ENCODE measurements at places on chromosomes 7 and 10.

- no peak for DNase-seq
Observed at GRCh38 chr7:74027683-74028320, at the start of gene ELN. Gene ELN, plus strand, starts transcription at chr7:74028173. Its CDS starts 15 bp downstream, at chr7:74028188.

DNA sequence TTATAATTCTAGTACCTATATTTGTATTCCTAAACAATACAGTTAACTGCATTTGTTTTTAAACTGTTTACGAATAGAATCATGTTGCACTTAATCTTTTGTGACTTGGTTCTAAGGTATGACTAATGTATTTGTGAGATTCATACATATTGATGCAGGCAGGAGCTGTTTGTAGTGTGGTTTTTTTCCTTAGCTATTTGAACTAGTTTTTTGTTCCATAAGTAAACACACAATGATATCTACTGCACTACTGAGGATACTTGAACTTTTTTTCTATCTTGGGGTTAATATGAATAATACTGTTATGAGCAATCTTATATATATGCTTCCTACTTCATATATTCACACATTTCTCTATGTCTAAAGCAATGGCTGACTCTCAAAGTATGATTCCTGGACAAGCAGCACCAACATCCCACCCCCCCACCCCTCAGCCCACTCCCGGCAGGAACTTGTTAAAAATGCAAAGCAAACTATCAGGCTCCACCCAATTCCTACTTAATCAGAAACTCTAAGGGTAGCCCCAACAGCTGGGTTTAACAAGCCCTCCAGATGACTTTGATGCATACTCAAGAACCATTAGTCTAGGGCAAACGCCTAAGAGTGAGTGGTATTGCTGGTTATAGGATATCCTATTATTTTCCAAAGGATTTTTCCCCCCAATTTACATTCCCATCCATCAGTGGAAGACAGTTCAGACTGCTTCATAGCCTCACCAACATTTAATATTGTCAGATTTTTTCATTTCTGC is 25.8 kb downstream of the BRAF start:
- no peak for DNase-seq

GRCh38 chr10:17257466-17258321 is 29.7 kb downstream of the VIM start:
- peak; percentile 44 for DNase-seq

DNA sequence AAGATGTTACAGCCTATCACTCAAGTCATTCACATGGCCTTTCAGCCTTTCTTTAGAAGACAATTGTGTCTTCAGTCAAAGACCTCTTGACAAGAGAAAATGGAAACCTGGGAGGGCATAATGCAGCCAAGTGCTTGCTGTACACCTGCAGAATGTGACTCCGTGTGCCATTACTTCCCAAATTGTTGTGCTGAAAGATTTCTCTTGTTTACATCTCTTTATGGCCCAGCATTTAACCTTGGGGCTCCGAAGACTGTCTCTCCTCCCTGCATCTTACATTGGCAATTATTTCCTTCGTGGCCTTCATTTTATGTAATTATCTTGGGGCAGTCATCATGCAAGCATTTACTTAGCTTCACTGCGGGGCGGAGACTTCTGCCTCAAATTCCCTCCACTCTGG is 287.0 kb downstream of the TCF7L2 start:
- no peak for DNase-seq

- DNase-seq = no peak
Observed at GRCh38 chr10:127344346-127344745, 148.0 kb upstream of the INSYN2A start.

- no peak for DNase-seq
Observed at GRCh38 chr7:84110400-84110799, 84.2 kb downstream of the SEMA3A start.

- DNase-seq = no peak
Observed at GRCh38 chr7:127194571-127194970, 58.2 kb downstream of the GRM8 start.

GRCh38 chr10:851901-852300 is 79.6 kb downstream of the LARP4B start:
- peak; percentile 34 for DNase-seq

DNA sequence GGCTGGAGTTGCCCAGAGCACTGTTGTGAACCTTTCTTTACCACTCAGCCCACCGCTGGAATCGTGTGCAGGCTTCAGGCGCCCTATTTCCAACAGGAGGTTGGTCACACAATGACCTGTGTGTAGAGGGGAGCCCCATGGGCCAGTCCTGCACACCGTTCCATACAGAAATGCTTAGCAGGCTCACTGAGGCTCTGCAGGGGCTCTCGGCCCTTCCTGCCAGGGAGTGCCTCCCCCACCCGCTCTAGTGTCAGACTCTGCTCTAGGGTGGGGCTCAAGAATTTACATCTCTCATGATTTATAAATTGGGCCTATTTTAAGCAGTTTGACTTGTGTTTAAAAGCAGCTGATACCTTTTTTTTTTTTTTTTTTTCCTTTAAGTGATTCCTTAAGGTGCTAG is 42.0 kb downstream of the SHH start:
- no peak for DNase-seq

GRCh38 chr7:78083476-78084120 is 285.0 kb downstream of the PHTF2 start:
- no peak for DNase-seq

GRCh38 chr7:156612930-156613329 is 27.6 kb upstream of the RNF32 start:
- DNase-seq = no peak

GRCh38 chr10:11387044-11387443 is 224.4 kb downstream of the USP6NL start:
- DNase-seq = no peak

- no peak for DNase-seq
Observed at GRCh38 chr10:129707406-129708388, 240.7 kb downstream of the MGMT start.

DNA sequence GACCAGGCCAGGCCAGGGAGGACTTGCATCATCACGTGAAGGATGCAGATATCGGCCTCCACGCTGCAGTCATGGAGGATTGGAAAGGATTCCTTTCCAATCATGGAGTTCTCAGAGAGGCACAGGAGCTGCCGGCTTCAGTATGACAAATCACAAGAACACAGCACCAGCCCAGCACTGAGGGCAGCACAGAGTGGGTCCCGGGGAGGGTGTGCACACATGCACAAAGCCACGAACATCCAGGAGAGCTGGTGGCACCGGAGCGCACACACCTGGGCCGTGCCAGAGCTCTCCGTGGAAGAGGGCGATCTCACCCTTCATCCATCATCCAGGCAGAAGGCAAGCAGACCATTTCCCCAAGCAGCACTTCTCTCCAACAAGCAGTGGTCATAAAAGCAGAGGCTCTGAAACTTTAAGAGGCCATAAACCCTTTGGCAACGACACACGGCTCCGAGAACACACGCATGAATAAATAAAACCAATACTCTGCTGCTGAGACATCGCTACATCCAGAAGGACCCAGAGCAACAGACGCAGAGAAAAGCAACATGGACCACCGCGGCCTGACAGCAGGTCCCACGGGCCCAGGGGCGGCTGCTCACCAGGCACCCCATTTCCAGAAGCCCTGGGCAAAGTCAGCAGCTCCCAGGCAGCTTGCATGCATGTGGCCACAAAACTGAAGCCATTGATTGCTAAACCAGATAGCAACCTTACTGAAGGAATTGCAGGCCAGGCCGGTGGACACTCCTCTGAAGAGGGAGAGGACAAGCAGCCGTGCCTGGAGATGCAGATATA is 180.8 kb downstream of the USP6NL start:
- DNase-seq = no peak

DNA sequence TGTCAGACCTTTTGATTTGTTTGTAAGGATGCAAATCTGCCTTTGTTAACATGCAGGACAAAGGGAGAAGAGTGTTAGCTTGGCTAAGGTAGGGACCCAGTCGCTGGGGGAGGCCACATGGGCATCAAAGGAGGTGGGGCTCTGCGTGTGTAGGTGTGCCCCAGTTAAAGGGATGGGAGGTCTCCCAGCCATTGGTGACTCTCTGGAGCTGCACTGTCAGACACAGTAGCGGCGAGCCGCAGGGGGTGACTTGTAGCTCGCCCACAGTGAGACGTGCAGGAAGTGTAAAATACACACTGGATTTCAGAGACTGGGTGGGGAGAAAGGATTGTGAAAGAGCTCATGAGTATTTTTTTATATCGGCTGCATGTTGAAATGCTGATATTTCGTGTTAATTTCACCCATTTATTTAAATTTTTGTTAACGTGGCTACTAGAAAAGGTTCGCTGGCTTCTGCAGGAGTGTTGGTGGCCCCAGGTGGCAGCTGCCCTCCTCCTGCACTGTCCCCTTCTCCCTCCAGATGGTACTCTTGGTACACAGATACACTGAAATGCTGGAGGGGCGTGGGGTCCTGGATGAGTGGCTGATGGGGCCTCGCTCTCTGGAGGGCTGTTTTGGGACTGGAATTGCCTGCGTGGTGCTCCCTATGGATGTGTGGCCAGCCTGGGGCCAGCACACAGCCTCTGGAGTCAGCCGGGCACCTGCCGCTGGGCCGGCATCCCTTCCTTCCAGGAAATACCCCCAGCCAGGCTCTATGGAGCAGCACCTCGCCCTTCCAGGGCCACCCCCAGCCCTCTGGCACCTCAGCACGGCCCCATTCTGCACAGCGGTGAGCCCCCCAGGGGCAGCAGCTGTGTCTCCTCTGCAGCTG is 59.2 kb downstream of the LHPP start:
- no peak for DNase-seq

GRCh38 chr10:22445495-22445894 is 100.2 kb downstream of the SPAG6 start:
- no peak for DNase-seq

DNA sequence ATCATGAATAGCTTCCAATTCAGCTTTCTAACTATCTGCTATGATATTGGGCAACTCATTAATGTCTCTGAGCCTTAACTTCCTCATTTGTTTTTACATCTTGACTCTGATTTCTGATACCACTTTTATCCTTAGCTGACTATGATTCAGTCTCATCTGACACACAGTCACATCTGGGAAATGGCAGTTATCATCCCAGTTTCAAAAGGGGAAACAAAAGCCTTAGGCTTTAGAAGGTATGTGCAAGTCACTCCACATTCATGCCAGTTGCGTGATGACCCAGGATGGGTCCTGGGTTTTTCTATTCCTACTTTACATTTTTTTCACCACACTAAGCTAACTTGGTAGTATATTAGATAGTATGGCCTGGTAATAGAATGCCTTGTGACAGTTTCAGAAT is 12.7 kb downstream of the SCIN start:
- DNase-seq = no peak

GRCh38 chr7:36925207-36925606 is 200.9 kb upstream of the AOAH start:
- DNase-seq = no peak

DNA sequence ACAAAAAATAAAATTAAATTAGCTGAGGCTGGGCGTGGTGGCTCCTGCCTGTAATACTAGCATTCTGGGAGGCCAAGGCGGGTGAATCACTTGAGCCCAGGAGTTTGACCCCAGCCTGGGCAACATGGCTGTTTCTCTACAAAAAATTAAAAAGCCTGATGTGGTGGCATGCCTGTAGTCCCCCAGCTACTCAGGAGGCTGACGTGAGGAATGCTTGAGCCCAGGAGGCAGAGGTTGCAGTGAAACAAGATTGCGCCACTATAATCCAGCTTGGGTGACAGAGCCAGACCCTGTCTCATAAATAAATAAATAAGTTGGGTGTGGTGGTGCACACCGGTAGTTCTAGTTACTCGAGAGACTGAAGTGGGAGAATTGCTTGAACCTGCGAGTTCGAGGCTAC is 65.1 kb downstream of the GNA12 start:
- no peak for DNase-seq

- DNase-seq = no peak
Observed at GRCh38 chr7:105648561-105649401, 67.5 kb upstream of the EFCAB10 start.

DNA sequence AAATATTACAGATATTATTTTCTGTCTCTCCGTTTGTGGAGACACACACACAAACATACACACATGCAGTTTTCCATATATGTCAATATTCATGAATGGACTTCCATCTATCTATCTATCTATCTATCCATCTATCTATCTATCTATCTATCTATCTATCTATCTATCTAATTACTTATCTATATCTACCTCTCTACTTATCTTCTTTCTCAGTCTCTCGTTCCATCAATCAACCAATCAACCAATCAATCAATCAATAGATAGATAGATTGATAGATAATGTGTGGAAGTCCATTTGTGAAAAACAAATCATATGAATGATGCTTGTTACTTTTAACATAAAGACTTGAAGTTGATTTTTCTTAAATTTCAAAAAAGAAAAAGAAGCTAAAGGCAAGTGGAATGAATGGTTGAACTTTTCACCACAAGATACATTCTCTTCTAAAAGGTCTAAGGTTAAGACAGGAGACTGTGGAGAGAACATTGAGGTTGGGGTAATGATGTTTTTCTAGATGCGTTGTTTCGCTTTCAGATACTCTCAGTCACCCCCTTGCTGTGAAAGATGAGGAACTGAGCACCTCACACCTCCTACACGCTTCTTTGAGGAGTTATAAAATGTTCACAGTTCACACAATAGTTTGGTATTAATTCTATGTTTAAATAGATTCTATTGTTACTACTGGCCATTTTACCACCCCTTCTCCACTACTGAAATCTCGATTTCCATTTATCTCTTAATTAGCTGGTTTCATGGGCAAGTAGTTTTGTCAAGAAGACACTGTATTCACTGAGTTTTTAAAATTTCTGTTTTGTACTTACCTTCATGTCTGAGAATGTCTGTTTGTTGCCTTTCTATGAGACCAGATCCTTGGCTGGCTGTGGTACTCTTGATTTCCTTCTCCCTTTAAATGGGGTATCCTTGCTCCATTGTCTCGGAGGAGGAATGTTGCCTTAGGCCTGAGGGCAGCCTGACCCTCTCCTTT is 114.1 kb downstream of the EMX2 start:
- peak; percentile 60 for DNase-seq

- no peak for DNase-seq
Observed at GRCh38 chr7:158710651-158711102, 6.1 kb upstream of the NCAPG2 start.

DNA sequence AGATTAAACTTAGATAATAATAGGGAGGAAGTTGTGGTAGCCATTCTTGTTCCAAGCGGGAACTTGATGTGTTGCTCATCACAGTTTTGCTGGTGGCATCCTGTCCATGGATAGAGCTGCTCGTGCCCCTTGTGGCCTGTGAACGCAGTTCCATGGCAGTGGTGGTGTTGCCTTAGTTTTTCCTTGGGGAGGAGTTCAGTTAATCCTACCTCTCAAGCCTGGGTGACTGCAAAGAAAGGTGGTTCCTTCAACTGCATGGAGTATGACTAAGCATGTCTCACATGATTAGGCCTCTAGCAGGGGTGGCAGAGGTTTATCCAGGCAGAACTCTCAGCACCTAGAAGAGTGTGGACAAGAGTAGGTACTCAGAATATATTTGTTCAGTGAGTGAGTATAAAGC is 99.7 kb downstream of the MAPK8 start:
- DNase-seq = no peak
